NCI-H446 (cell line): ENCODE measurements at places on chromosomes 1 and 21.

DNA sequence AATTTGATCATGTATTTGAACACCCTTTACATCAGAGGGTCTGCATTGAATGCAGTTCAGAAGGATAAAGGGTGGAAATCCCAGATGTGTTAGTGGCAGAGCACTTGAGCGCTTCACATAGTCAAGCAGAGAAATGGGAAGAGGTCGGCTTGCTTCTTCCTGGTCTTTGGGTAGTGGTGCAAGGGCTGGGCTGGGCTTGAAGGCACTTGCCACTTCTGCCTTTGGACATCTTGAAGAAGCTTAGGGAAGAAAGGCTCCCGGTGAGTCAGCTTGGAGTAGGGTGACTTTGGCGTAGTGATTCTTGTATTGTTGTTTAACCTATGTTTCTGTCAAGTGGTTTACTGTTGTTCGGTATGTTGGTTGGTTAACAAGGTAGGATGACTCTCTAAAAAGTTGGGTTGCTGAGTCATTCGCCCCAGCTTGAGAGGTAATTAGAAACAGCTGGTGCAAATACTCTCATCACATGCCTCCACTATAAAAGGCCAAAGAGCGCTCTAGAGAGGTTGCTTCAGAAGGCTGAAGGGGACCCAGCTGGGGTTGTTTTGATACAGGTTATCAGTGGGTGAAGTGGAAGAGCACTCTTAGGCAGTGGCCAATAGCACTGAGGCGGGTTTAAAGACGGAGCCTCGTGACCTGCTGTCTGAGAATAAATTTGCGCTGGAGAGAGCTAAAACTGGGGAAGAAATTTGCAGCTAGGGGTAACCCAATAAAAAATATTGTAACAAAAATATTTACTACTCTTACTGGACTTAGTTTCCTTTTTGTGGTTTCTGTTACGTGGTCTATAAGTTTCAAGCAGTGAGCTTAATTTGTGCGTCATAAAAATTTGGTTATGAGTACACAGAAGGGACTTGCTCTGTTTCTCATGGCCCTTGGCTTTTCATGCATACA lies 1.4 kb downstream of the BACH1 start:
- peak; percentile 53 for DNase-seq

DNA sequence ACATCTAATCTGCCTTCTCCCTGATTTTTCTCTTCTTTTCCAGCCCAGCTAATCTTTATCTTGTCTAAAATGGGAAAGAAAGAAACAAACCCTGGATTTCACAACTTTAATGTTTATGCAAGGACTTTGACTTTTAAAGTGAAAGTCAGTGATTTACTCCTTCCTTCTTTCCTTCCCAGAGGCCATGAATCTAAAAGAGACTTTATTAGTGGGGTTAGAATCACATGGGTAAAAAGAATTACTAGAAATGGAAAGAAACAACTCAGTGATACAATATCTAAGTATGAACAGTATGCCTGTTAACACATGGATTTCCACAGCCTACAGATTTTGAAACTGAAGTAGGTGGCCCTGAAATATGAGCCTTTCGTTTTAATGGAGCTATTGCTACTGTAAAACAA lies 59.8 kb upstream of the KCNK2 start:
- no peak for DNase-seq

- DNase-seq: no peak
Measured at GRCh38 chr21:37797403-37797802, 118.9 kb downstream of the KCNJ6 start.

- DNase-seq: no peak
Measured at GRCh38 chr1:28592321-28593071, 431 bp downstream of the RAB42 start.

DNA sequence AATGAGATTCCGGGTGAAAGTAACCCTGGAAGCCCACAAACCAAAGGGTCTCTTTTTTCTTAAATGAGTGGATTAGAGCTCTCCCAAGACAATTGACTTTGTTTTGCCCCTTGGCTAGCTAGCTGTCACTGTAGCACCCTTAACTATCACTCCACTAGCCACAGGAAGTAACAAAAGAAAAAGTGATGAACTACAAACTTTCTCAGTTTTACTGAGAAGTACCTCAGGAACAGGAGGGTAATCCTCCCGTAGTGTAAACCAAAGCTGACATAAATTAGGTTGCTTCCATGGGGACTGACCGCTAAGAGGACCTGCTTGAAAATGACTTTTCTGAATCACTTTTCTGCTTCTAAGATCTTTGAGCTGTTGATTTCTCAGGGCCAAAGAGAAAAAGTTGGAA lies 240.1 kb downstream of the BARHL2 start:
- DNase-seq: no peak

GRCh38 chr1:214492401-214493075 lies 58.9 kb downstream of the PTPN14 start:
- DNase-seq: no peak

DNA sequence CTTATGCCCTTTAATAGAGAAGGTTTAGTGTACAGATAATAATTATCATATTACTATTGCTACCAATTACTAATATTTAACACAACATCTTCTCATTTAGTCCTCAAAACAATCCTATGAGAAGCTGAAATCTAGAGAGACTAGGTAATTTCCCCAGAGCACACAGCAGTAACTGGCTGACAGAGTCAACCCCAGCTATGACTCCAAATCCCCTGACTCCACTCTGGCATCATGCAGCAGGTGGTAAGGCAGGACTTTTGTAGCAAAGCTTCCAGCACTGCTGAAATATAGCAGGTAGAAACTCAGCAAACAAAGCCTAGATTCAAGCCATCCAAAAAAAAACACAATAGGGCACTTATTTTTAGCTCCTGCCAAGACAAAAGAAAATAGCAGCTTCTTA lies 79.3 kb upstream of the RGS2 start:
- DNase-seq: no peak

DNA sequence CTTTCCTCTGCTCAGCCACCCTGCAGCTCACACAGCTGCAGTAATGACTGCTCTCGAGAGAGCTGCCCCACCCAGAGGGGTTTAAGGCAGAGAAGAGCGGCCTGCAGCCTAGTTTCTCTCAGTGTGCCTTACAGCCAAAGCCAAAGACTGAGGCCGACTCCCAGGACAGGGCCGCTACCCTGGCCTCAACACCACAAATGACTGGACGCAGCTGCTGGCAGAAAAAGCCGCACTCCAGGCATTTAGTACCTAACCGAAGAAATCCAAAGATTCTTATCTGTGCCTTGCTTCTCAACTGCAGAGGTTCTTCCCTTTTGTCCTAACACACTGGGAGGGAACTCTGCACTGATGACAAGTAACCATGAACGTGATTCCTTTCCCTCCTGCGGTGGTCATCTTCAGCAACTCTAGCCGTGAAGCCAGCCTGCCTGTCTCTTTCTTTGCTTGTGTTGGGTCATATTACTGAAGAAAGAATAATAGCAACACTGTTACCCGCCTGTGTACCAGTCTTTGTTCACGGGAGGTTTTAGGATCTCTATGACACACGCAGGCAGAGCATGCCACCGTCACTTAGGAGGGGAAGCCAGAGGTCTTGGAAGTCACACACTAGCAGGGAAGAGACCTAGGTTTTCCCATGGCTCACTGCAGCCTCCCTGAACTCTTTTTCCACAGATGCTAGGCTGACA lies 202.7 kb downstream of the RHOU start:
- no peak for DNase-seq

DNA sequence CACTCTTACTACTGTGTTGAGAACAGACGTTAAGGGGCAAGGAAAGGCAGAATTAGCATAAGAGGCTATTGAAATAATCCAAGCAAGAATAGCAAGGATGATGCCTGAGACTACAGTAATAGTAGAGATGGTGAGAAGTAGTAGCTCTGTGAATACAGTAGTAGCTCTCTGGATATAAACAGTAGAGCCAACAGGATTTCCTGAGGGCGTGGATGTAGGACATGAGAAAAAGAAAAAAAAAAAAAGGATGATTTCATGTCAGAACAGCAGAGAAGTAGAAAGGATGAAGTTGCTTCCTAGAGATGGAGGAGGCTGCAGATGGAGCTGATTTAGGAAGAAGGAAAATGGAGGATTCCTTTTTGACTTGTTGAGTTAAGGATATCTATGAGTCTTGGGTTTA lies 112.3 kb downstream of the OMA1 start:
- no peak for DNase-seq

DNA sequence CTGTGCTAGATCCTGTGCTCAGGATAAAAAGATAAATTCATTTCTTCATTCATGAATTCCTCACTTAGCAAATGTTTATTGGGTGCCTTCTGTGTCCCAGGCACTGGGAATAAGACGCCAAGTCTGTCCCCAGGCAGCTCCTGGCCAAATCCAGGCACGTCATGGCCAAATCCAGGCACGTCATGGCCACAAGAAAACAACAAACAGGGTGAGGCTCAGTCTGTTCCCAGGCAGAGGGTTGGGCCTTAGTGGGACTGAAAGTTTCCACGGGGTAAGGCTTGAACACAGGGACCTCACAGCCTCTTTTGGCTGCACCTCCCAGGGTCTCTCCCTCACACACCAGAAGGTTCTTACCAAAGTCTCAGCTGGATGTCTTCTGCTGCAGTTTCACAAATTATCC lies 95.7 kb downstream of the PAX7 start:
- DNase-seq: no peak

DNA sequence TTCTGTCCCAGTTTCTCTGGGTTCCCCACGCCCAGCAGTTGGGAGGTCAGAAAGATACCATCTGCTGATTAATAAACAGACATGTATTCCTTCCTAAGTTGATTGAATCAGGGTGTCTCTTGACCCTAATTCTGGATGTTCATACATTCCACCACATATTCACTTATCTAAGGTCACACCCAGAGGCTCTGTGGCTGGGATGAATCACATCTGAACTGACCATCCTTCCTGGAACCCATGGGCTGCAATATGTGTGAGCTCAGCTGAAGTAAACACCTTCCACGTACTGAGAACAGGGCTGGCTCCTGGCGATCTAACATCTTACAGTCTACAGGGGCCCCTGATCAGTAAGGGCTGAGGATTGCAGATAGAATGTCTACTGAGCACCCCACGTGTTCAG lies 20.5 kb upstream of the TRABD2B start:
- DNase-seq: no peak

GRCh38 chr1:225559326-225559725 lies 93.6 kb downstream of the ENAH start:
- DNase-seq: no peak

DNA sequence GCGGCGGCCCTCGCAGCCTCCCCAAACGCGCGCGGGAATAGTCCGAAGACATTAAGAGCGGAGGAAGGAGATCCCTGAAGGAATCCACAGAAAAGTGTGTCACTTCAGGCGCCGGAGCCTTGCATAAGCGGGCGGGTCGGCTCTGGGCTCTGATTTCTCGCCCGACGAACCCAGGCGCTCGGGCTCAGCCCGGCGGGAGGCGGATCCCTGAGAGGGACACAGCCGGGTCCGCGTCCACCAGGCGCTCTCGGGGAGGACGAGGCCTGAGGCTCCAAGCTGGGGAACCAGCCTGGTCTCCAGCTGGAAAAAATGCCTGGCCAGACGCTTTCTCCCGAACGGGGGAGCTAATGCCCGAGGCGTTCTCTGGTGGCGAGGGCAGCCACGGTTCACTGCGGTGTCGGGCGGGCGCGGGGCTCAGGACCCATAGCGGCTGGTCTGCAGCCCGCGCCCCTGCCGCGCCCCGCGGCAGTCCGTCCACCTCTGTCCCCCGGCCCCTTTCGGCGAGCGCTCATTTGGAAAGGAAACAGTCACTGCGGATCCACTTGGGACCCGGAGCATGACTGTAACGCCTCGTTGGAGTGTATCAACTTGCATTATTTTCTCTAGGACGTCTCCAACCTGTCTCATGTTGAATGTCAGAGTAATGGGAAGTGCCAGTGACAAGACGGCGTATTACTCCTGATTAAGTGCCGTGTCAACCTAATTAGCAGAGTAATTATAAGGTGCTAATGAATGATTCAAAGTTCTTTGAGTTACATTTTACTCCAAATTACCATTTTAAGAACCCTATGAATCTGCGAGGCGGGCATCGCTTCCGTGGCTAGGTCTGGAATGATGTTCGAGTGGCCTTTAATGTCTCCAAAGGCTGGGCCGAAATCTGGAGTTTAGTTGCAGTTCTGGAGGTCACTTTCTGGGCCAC lies 1.6 kb upstream of the BARHL2 start:
- DNase-seq: peak; percentile 61

- no peak for DNase-seq
Measured at GRCh38 chr1:7101187-7101586, 315.9 kb downstream of the CAMTA1 start.

- DNase-seq: no peak
Measured at GRCh38 chr1:21590934-21591333, 78.2 kb downstream of the RAP1GAP start.

GRCh38 chr1:110477041-110477440 lies 26.1 kb downstream of the PROK1 start:
- DNase-seq: no peak

DNA sequence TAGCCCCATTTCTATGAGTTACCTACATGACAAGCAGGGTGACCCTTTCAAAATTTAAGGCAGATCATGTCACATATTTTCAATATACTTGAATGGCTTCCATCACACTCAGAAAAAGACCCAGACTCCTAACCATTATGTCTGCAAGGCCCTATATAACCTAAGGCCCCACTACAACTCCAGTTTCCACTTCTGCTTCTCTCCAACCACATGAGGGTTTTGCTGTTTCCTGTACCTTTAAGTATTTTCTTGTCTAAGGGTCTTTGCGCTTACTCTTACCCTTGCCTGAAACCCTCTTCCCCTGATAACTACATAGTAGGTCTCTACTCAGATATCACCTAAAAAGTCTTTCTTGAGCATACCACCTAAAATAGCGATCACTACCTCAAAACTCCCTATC lies 46.1 kb downstream of the SGIP1 start:
- no peak for DNase-seq

DNA sequence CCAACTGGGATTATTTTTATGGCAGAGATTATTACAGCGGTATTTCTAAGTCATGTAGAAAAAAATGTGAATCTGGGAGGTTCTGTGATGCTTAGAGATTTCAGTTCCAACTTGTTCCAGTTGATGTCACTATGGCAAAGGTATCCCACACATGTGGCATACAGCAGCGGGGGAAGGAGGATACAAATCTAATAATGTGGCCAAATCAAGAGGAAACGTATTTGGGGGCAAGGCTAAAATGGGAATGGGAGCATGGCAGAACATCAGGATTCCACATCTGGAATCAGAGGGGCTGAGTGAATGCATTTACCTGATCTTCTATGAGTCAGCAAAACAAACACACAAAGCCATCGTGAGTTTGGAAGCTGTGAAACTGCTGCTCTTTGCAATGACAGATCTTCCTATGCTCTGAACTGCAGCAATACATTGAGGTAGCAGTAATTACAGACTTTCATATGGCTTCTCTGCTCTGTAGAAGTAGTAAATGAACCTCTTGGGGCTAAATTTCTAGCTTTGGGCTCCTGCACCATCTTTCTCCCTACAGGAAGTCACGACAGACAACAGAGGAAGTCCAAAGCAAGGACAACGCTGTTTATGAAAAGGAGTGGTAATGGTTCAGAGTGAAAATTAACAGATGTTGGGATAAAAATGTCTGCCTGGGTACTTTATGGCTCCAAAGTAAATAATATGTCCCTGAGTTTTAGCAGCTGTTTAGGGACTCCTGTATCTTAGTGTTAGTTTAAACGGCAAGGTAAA lies 55.5 kb downstream of the GABPA start:
- DNase-seq: peak; percentile 61

GRCh38 chr1:104987210-104987609 lies 1237.5 kb downstream of the AMY1C start:
- DNase-seq: no peak

- DNase-seq: no peak
Measured at GRCh38 chr1:116907351-116907750, 2.4 kb upstream of the PTGFRN start.
